ENCODE measurements at places on chromosomes 5 and 9. TPM values are rescaled to one million over a fixed set of nuclear protein-coding genes. Genes with fewer than 3 reads are reported as not detected.

- H3K4me3 ChIP-seq, result peak overlapping the region; percentile 56
- DNase-seq, result peak; percentile 74
- H3K36me3 ChIP-seq, result no peaks in the 10 kb centered on the region
- H3K4me1 ChIP-seq, result no peaks in the 10 kb centered on the region
- peak overlapping the region; percentile 64 for H3K27ac ChIP-seq
These were observed 2.8 kb downstream of the ST8SIA4 start for GRCh38 chr5:100900142-100900795.

DNA sequence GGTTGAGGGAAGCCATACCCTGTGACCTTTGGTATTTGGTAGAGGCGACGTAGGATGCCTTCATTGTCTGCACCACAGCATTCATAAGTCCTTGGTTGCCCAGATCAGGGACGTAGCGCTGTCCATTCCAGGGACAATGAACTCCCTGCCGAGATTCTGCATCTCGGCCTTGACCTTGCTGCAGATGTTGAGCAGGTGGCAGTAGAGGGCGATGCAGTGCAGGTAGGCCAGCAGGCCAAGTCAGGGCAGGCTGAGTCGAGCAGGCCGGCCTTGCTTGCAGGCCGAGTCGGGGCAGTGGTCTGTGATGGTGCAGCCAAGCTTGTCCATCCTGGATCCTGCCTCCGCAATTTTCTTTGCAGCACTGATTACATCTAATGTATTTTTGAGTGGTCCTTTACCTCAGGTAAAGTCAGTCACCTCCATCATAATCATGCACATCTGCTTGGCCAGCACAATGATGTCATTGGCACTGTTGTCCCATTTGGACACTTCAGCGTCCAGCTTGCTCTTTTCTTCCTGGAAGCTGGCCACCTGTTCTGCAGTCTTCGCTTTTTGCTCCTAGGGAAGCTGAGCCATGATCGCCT lies 93.4 kb upstream of the CCDC112 start:
- H3K4me3 ChIP-seq, result no peak overlapping the region
- no peaks in the 10 kb centered on the region for H3K36me3 ChIP-seq
- H3K4me1 ChIP-seq, result no peaks in the 10 kb centered on the region
- no peak for DNase-seq
- no peak overlapping the region for H3K27ac ChIP-seq

DNA sequence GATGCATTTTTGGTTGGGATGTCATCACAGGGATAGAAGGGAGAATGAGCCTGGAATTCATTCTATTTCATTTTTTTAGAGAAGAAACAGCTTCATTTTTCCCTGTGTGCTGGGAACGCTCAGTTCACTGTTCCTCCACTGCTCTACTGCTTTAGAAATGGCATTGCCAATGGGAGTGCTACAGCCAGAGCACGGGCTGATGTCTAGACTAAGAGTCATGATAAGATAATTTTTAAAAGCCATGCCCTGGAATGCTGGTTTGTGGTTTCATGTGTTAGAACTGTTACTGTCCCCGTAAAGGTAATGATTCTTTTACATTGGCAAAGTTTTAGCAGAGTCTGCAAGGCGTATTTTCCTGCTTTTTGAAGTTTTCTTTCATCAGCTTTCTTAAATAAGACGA lies 119.6 kb downstream of the SEMA6A start:
- DNase-seq, result no peak
- H3K27me3 ChIP-seq, result no peaks in the 10 kb centered on the region
- no peaks in the 10 kb centered on the region for H3K36me3 ChIP-seq
- peaks cover 10% of the 10 kb centered on the region for H3K4me1 ChIP-seq
- H3K27ac ChIP-seq, result no peak overlapping the region

Gene SLC6A18
- total RNA-seq, result not detected

DNA sequence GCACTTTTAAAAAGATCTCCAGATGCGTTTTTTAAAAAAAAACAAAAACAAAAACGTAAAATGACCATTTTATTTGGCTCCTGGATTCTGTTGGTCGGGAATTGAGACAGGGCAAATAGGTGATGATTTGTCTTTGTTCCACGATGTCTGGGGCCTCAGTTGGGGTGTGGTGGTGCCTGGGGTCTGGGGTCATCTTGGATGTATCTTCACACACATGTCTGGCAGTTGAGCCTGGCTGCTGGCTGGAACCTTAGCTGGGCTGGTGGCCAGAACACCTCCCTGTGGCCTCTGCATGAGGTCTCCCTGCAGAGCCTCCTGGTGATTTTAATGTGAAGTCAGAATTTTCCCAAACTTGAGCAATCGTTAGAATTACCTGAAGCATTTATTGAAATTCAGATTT lies 42.5 kb upstream of the BASP1 start:
- peaks cover 13% of the 10 kb centered on the region for H3K4me1 ChIP-seq
- H3K36me3 ChIP-seq, result no peaks in the 10 kb centered on the region
- no peaks in the 10 kb centered on the region for H3K27me3 ChIP-seq
- no peak overlapping the region for H3K4me3 ChIP-seq
- DNase-seq, result no peak

DNA sequence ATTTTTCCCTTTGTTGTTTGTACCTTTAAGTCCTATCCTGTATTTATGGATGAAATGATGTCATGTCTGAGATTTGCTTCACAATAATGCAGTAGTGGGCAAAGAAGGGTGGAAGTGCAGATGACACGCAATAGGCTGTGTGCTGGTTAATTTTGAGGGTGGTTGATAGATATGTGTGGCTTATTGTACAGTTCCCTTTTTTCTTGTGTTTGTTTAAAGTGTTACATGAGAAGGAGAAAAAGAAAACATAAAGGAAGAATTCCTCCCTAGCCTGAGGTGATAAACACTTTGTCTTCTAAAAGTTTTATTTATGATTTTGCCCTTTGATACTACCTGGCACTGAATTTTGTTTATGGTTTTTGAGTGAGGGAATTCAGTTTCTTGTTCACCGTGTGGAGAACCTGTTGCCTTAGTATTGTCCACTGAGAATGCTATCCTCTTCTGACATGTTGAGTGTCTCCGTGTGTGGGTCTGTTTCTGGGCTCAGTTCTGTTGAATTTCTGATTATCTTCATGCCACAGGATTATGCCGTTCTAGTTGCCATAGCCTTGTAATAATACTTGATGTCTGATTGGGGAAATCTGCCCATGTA lies 52.3 kb upstream of the FAM120AOS start:
- no peak overlapping the region for H3K27ac ChIP-seq
- H3K4me3 ChIP-seq, result no peak overlapping the region
- peaks cover 11% of the 10 kb centered on the region for H3K4me1 ChIP-seq
- peaks cover under 1% of the 10 kb centered on the region for H3K36me3 ChIP-seq
- H3K27me3 ChIP-seq, result no peaks in the 10 kb centered on the region

DNA sequence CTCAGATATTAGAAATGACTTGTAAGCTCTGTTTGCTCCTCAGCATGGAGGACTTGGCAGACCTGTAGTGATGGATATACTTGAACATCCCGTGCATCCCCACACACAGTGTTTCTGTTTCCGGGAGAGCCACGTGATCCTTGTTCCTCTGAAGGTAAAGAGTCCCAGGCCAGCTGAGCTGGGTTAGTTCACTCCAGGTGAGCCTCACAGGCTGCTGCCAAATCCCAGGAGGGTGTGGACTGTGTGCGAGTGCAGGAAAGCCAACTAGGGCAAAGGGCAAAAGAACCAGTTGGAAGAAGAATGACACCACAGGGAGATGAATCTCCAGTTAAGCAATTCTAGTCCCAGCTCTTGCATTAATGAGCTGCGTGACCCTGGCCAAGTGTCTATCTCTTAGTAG lies 10.4 kb upstream of the TOMM5 start:
- DNase-seq, result no peak
- H3K36me3 ChIP-seq, result no peaks in the 10 kb centered on the region
- no peak overlapping the region for H3K27ac ChIP-seq
- no peak overlapping the region for H3K4me3 ChIP-seq

- H3K36me3 ChIP-seq, result no peaks in the 10 kb centered on the region
- DNase-seq, result no peak
- H3K4me3 ChIP-seq, result no peak overlapping the region
- H3K27ac ChIP-seq, result no peak overlapping the region
- H3K27me3 ChIP-seq, result peaks cover 33% of the 10 kb centered on the region
These were observed 17.9 kb downstream of the CRB2 start for GRCh38 chr9:123373946-123374345.

- no peak overlapping the region for H3K4me3 ChIP-seq
- H3K27ac ChIP-seq, result no peak overlapping the region
- H3K36me3 ChIP-seq, result peaks cover 3% of the 10 kb centered on the region
- DNase-seq, result no peak
- no peaks in the 10 kb centered on the region for H3K27me3 ChIP-seq
These were observed 161.2 kb downstream of the CPLANE1 start for GRCh38 chr5:37088009-37088408.

Gene SOHLH1
- not detected for total RNA-seq

DNA sequence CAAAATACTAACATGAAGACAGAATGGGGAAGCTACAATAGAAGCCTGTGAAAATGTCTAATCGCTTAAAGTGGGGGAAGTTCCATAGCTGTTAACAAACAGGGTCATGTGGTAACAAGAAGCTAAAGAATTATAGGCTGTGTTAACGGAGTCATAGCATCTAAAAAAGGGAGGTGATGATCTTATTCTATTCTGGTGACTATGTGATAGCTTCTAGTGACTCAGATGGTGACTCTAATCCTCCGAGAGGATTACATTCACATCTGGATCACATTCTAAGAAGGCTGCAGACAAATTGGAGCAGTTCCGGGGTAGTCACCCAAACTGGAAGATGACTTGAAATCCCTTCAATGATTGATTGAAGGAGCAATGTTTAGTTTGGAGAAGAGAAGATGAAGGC lies 142.1 kb downstream of the LIFR start:
- no peaks in the 10 kb centered on the region for H3K36me3 ChIP-seq
- H3K4me1 ChIP-seq, result no peaks in the 10 kb centered on the region
- no peaks in the 10 kb centered on the region for H3K27me3 ChIP-seq
- H3K4me3 ChIP-seq, result no peak overlapping the region
- DNase-seq, result no peak
- H3K27ac ChIP-seq, result no peak overlapping the region

GRCh38 chr5:171840711-171841522 lies 55.3 kb downstream of the SMIM23 start:
- H3K27me3 ChIP-seq, result no peaks in the 10 kb centered on the region
- H3K27ac ChIP-seq, result no peak overlapping the region
- no peak overlapping the region for H3K4me3 ChIP-seq
- H3K4me1 ChIP-seq, result no peaks in the 10 kb centered on the region

Gene SARDH
- 8.4 TPM for total RNA-seq

- H3K4me3 ChIP-seq, result peak overlapping the region; percentile 94
- H3K27ac ChIP-seq, result peak overlapping the region; percentile 100
- H3K27me3 ChIP-seq, result no peaks in the 10 kb centered on the region
- H3K36me3 ChIP-seq, result no peaks in the 10 kb centered on the region
- peak; percentile 64 for DNase-seq
- peaks cover 13% of the 10 kb centered on the region for H3K4me1 ChIP-seq
These were observed 735 bp downstream of the ECPAS start for GRCh38 chr9:111483439-111483857.

Gene RNF145
- total RNA-seq, result 212 TPM

- H3K27me3 ChIP-seq, result no peaks in the 10 kb centered on the region
- H3K4me3 ChIP-seq, result no peak overlapping the region
These were observed 132.7 kb upstream of the IER5L start for GRCh38 chr9:129310666-129311350.

Gene HTR4
- total RNA-seq, result 0.18 TPM

Gene GARIN3
- total RNA-seq, result not detected

DNA sequence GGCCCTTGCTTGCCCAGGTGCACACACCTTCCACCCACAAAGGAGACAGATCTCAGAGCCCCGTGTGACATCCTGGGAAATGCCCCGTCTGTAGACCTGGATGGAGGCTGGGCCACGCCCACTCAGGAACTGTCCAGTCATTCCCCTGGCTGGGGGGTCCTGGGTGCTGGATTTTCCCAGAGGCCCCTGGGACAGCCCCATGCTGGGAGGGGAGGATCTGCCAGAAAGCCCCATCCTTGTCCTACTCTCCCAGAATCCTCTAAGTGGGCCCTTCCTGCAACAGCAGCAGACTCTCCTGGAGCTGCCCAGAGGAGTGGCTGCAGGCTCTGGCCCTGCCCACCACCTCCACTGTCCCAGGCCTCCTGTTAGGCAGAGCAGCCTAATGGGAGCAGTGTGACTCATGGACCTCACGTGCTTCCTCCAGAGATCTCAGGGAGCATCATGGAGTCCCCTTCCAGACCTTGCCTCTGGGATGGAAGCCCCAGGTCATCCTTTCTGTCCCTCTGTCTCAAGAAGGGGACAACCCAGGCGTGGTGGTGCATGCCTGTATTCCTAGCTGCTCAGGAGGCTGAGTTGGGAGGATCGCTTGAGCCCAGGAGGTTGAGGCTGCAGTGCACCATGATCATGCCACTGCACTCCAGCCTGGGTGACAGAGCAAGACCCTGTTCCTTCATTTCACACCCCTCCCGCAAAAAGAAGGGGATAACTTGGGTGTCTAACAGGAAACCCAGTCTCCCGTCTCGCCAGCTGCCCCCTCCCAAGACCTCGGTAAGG lies 51.7 kb downstream of the JADE2 start:
- H3K27me3 ChIP-seq, result no peaks in the 10 kb centered on the region
- peaks cover 23% of the 10 kb centered on the region for H3K36me3 ChIP-seq
- DNase-seq, result no peak
- no peak overlapping the region for H3K4me3 ChIP-seq
- no peak overlapping the region for H3K27ac ChIP-seq

DNA sequence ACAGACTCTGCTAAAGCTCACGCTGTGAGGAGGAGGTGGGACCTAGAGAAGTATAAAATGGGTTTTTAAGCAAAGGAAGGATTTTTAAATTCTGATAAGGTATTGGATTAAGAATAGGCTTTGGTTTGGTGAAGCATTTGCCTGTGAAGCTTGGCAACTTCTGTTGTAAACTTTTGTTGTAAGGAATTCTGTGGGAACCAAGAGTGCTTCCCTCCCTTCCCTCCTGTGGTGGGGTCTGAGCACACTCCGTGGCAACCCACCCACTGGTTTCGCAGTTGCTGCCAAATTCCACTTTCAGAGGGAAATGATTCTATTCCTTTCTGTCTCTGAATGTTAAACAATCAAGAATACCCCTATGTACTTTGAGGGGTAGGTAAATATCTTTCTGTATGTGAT lies 28.6 kb upstream of the GTF2H2C start:
- H3K36me3 ChIP-seq, result no peaks in the 10 kb centered on the region
- DNase-seq, result no peak
- no peaks in the 10 kb centered on the region for H3K4me1 ChIP-seq
- H3K4me3 ChIP-seq, result no peak overlapping the region
- no peak overlapping the region for H3K27ac ChIP-seq
- no peaks in the 10 kb centered on the region for H3K27me3 ChIP-seq

Data from lung (tissue), 17 donors.